ENCODE measurements at places on chromosomes 7 and 10.

GRCh38 chr10:22825841-22826240 is 102.0 kb upstream of the ARMC3 start:
- no peak for DNase-seq

DNA sequence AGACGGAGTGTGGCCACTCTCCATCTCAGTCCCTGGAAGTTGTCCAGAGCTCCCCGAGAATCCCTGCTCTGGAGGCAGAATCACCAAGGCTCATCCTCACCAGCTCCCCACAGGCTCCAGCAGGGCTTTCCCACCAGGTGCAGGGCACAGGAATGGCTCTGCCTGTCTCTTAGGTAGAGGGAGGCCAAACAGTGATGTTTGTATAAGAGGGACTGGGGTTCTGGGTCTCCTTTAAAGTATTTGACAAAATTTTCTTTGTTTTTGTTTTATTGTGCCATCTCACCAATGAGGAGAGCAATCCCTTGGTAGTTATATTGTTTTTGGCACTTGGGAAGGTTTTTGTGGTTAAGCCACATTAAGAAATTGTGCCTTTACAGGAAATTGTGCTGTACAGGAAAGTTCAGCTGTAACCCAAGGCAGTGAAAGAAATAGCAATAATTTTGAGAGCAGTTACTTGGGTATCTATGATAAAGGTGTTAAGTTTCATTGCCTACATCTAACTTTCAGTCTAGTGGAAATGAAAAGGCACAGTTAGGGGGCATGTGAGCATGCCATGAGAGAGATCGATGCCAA is 219.3 kb upstream of the PRSS58 start:
- DNase-seq = no peak

DNA sequence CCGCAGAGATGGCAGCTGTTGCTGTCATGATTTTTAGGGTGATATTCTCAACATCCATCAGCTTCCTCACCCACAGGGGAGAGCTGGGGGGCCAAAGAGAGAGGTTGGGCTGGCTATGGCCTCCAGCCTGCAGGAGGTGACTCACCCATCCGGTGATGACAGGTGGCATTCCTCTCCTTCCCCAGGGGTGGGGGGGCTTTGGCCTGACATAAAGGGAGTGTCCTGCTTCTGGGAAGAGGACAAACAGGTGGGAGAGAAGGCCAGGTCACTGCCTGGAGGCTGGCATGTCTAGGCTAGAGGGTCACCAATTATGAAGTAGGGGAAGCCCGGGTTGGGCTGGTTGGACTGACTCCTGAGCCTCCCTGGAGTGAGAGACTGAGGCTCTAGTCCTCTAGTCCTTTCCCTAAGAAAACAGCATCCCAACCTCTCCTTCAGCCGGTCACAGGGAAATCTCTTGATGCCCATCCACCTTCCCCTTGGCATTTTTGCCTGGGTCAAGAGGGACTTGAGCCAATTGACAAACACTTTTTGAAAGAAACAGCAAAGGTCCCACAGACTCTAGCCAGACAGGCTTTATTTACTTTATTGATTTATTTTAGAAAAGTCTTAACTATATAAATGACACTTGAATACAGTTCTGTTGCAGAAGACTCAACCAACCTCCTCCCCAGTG is 79.8 kb upstream of the ZNF716 start:
- no peak for DNase-seq

GRCh38 chr7:92731335-92732063 is 104.9 kb downstream of the CDK6 start:
- DNase-seq = no peak

DNA sequence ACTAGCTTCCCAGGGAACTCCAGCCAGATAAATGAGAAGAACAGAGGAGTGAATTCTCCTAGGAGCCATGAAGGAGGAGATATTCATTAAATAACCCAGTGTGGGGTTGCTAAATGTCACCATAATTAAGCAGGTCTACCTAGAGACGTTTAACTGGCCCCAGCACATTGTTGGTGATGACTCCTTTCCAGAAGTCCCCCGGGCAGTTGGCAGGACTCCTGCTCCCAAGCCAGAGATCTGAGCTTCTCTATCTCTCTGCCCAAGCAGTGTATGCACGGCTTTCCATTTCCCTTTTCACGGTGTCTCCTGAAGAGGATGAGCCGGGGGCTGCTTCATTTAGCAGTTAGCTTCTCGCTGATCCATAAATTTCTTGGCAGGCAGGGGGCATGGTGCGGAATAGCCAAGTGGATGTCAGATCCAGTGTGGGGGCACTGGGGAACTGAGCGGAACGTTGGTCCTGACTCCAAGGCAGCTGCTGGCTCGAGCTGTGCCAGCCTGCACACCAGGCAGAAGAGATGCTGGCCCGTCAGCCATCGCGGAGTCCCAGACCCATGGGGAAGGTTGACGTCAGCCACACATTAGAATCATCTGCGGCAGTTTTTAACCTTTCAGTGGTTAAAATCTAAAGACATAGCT is 142.0 kb upstream of the NPY start:
- no peak for DNase-seq

DNA sequence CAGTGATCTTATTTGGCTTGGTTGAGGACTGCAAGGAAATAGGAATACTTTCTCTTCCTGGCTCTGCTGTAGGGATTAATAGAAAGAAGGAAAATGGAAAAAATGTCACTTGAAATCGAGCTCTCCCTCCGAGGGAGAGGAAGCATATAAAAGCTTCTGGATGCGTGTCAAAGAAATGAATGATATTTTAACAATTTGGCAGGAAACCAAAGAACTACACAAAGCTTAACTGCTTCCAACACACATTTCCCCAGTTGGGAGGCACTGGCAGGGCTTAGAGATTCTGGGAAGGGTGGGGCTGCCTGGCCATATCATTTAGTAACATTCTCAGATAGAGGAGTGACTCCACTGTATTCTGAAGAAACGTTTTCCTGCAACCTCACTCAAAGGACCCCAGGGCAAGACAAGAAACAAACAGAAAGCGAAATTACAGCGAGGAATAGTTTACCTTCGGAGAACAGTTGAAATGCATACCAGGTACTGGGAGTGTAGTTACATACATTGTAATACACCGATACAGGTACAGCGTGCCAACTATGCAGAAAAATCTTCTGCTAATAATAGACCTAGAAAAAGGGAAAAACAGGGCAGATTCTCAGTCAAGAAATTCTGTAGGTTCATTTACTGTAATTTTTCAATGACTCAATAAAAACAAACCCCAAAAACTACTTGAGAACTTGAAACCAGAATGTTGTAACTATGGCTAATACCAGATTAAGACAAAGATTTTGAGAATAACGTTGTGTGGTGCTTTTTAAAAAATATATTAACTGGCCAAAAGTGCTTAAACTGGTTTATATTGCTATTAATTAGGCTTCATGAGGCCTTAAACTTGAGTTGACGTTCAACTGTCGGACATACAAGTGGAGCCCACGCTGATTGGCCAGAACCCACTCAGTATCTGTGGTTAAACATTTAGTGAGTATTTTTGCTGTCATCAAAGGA is 75.7 kb upstream of the ASAH2 start:
- DNase-seq = no peak

- no peak for DNase-seq
Measured at GRCh38 chr7:115679976-115680375, 350.6 kb downstream of the TFEC start.

DNA sequence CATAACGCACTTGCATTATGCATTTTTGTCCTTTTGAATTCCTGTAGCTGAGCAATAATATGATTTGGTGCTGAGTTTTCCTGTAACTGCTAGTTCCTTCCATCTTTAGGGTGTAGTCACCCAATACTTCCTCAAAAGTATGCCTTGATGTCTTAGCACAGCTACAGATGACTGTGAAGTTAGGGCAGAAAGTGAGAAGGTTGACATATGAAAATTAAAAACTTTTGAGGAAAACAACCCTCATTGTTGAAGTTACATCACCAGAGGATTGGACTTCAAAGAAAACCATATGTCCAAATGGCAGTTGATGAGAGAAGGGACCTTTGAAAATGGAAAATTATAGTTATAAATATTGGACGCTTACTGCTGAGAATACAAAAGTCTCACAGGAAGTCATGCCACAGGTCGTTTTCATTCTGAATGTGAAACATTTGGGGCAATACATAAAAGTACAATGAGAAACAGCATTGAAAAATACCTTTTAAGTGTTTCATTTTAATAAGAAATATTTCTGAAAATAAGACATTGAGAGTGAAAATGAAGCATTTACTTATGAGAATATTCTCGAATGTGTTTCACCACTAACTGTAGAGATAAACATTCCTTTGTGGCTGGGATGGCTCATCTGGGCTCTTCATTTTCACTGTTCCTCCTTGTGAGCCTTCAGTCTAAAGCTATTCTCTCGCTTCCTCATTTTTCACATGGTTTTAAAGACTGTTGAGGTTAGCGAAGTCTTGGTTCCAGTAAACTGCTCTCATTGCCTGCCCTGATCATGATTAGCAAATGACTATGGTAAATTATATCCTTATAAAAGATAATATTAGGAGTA is 61.4 kb upstream of the NME8 start:
- no peak for DNase-seq

GRCh38 chr7:146423446-146423845 is 306.8 kb downstream of the CNTNAP2 start:
- no peak for DNase-seq

DNA sequence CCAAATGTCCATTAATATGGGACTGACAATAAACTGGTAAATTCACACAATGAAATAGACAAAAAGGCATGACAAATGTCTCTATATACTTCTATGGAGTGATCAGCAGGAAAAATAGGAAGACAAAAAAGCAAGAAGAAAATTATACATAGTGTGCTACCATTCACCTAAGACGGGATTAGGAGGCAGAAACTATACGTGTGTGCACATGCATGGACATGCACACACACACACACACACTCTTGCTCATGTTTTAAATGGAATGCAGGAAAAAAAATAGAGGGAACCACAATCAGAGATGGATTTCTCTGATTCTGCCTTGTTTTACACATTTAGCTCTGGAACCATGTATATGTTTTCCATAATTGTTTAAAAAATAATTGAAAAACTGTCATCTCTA is 119.0 kb downstream of the ZFAND4 start:
- no peak for DNase-seq

GRCh38 chr10:61888744-61889143 is 12.8 kb upstream of the ARID5B start:
- DNase-seq = no peak

DNA sequence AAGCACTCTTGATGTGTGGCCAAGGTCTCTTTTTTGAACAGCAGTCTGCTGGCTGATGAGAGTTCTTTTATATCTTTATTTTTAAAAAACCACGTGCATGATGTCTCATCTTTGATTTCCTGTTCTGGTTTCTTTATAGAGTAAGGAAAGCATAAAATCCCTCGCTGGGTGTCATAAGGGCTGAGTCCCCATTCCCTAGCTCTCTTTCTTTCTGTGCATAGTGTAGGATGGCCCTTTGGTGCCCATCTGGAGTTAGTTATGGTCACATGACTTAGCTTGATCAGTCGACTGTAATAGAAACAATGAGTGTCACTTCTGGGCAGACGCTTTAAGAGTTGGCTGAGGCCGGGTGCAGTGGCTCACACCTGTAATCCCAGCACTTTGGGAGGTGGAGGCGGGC is 38.5 kb downstream of the GHRHR start:
- DNase-seq = no peak

- DNase-seq = no peak
Measured at GRCh38 chr7:112068967-112069366, 137.2 kb downstream of the DOCK4 start.

DNA sequence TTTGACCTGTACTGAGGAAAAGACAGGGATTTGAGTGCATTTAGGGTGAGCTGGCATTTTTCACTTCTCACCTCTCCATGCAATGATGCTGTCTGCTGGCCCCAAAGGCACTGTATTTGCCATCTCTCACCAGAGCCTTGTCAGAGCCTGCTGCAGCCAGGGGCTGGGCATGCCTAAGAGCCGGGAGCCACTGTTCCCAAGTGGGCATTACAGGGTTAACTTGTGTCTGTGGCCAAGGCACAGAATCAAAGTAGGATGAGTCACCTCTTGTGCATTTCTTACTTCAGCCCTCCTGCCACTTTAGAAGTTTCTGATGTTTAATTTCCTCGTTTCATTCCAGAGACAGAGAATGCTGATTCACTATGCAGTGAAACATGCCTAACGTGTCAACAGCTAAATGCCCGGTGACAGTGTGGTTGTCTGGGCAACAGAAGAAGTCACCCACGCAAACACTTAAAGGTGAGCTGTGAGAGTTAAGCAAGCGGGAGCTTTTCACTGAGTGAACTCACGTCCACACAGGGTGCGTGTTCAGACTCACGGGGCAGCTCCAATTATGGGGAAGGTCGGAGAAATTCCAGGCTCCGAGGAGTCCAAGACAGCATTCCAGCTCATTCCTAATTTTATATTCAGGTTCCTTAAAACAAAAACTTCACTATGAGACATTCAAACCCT is 57.1 kb upstream of the IGFBP3 start:
- no peak for DNase-seq

DNA sequence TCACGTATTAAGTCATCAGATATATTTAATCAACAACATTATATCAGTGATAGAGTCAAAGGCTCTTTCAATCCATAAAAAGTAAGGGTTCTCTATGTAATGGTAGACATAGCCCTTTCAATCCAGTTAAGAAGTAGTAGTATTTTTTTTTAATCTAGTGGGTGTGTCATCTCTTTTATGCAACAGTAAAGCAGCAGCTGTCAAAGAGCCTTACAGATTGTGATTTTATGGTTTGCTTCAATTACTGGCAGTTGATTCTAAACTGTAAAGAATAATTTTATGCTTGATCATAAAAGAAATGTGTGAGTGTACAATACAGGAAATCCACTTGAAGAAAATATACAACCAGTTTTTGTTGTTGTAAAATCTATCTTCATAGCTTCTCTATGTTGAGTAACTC is 902.6 kb upstream of the MBL2 start:
- no peak for DNase-seq

DNA sequence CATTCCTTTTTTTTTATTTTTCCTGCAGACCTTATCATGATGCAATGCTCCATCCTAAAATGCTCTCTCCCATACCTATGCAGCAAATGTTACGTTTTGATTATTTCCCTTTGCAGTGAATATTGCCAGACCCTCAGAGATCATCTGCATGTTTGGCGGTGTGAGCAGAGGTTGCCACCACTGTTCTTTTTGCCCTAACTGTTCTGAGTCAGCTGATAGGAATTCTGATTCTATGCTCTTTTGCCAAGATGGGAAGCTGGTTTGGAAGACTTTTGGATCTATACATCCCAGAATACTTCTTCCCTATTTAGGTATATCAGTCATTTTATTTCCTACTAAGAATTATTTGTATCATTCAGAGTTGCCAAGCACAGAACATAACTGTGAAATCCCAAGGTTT is 130.5 kb downstream of the KLF6 start:
- DNase-seq = no peak

DNA sequence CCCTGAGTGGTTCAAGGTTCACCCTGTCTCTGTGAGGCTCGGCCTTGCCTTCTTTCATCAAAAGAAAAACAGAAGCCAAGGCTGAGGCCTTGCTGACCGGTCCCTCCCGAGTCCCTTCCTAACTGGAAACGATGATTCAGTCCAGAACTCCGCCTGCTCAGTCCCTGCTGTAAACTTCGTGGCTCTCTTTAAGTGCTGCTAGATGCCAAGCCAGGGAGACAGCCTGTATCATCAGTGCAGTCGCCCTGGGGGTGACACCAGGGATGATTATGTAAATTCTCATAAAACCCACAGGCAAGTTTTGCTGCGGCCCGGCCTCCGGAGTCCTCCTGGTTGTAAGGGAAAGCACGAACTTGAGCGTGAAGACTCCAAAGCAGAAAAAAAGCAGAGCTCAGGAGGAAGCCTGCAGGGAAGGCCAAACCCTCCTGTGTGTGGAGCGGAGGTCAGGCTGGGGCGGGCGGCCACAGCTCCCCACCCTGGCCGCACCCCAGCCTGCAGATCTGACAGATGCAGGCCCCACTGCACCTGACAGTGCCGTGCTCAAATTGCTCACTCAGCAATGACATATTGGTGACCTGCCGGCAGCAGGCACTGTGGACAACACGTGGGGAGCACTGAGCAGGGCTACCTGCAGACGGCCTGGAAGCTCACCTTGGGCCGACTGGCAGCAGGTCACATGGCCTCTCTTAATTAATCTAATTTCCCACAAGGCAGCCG is 123.4 kb downstream of the DYNC2I1 start:
- DNase-seq = no peak
